ENCODE measurements at places on chromosomes 1 and 21.

GRCh38 chr1:8679929-8680663 lies 137.3 kb downstream of the RERE start:
- DNase-seq, result no peak

DNA sequence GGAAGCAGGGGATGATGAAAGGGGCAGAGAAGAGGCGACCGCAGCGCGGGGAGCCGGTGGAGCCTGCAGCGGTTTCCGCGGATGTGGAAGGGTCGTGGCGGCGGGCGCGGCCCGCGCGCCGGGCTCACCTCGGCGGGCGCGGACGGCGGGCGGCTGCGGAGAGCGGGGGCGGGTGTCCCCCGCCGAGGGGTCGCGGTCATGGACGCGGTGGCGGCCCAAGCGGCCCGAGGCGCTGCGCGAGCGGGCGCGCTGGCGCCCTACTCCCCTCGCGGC lies 572 bp downstream of the LPGAT1 start:
- DNase-seq, result no peak

- DNase-seq, result peak; percentile 89
Measured at GRCh38 chr1:186785503-186785902, 43.2 kb upstream of the PLA2G4A start.

GRCh38 chr1:213680677-213681325 lies 307.0 kb upstream of the PROX1 start:
- DNase-seq, result no peak

GRCh38 chr1:197921235-197922069 lies 4.3 kb downstream of the LHX9 start:
- DNase-seq, result no peak

GRCh38 chr1:91124290-91124985 lies 102.6 kb upstream of the ZNF644 start:
- DNase-seq, result no peak

DNA sequence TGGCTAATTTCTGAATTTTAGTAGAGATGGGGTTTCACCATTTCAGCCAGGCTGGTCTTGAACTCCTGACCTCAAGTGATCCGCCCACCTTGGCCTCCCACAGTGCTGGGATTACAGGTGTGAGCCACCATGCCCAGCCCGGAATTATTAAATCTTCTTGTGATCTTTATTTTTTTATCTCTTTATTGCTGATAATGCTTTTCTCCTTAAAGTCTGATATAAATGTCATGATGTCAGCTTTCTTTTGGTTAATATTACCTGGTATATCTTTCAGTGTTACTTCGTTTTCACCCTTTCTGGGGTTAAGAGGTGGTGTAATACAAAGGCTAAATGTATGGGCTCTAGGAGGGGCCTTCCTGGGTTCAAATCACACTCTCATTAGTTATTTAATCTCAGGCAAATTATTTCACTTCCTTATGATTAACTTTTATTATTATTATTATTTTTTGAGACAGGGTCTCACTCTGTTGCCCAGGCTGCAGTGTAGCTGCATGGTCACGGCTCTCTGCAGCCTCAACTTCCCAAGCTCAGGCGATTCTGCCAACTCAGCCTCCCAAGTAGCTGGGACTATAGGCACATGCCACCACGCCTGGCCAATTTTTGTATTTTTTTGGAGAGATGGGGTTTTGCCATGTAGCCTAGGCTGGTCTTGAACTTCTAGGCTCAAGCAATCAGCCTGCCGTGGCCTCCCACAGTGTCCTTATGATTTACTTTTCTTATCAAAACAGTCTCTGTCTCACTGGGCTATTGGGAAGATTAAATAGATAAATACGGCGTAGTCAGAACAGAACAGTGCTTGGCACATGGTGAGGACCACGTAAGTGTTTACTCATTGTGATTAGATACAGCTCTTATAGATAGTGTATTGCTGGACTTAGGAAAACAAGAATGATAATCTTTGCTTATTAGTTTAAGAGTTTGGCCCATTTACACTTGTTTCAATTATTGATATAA lies 216.5 kb downstream of the URB2 start:
- DNase-seq, result peak; percentile 61

DNA sequence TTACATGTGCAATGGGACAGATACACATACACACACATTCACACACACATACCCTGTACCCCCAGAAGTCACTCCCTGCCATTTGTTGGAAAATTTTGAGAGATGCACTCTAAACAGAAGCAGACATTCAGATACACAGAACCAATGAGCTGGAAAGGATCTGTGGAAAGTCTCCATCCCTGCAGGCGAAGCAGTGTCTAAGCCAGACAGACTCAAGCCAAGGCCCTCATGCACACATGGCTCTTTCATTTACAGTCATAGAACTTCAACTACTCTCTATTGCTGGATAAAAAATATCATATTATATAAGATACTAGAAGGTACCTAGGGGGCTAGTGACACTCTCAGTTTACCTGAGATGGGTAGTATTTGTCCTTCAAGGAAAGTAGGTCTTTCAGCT lies 7.3 kb upstream of the SEC16B start:
- DNase-seq, result no peak

DNA sequence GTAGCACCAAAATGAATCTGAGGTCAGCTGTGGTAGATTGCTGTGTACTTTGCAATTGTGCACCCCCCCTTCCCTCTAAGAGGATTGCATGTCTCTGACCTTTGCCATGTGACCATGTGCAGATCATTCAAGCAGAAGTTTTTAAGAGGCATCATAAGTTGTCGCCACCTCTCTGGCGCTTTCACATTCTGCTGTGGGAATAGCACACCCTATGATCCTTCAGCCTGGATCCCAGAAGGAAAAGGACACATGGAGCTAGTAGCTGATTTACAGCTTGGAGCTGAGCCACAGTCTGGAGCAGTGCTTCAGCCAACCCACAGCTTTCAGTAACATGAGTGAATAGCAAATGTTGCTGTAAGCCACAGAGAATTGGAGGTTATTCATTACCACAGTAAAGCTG lies 158.5 kb downstream of the TSEN15 start:
- peak; percentile 84 for DNase-seq

DNA sequence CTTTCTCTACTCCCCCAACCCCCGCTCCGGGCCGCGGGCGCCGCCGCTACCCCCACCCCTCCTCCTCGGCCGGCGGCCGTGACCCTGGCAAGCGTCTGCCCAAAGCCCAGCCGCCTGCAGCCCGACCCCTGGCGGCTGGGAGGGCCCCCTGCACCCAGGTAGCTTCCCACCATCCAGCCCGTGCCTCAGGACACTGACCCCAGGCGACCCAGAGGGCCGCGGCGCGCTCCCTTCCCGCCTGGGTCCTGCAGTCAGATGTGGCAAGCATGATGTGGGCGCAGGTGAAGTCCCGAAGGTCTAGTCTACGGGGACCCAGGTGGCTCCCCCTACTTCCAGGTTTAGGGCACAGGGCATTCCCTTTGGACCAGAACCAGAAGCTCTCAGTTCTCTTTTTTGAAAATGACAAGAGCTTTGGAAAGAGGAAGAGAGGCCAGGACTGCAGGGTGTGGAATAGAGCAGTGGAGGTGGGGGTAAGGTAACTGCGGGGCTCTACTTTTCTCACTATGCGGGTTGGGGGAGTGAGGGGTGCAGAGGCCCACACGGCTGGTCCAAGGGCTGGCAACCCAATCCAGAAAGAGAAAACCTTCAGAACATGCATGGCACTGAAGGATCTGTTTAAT lies at the start of gene DENND4B:
Gene DENND4B (minus strand): TSS at position 97 of the 620 bp plus-strand sequence. CDS start 2,344 bp downstream, outside the sequence.
- peak; percentile 64 for DNase-seq

GRCh38 chr1:194028002-194028401 lies 841.6 kb upstream of the B3GALT2 start:
- peak; percentile 97 for DNase-seq

- DNase-seq, result no peak
Measured at GRCh38 chr1:239703075-239703474, 316.7 kb downstream of the CHRM3 start.

DNA sequence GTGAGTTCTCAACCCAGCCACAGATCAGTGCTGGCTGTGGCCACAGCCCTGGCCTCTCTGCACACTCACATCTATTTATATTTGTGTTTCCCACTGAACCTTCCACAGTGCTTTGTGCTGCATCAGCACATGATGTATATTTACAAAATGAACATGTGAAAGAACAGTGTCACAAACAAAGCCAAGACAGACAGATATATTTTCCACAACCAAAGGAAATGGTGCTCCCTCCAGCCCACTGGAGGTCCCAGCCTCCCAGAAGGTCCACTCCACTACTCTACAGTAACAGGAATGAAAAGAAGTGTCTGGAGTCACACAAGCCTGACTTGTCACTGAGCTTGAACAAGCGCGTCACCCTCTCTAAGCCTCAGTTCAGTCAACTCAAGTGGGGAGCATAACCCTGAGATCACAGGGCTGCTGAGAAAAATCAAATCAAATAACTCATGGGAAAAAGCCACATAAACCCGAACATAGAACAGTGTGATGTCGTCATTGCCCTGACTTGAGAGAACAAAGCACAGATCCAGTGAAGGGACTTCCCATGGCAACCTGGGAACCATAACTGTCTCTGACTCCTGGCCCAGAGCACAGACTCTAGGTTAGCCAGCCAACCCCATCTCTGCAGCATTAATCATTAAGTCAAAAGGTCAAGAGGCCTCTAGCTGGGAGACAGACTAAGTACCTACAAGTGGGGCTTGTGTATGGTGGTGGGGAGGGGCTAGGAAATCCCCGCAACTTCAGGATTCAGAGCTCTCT lies 121.2 kb downstream of the TRABD2B start:
- peak; percentile 72 for DNase-seq

DNA sequence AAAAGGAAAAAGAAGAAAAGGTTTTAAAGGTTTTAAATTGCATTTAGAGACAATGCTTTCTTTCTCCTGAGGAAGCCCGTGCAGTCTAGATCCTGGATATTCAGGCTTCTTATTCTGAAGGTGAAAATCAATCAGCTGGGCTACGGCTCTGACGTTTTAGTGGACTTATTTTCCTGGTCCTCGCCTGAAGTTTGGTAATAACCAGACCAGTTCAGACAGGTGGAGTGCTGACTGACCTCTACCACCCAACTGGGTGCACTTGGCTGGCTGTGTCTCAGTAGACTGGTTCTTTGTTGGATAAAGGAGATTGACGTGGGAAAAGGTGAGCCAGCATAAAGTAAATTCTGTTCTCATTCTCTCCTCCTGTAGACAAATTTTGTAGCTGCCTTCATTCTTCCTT lies 7.2 kb upstream of the ATP1A1 start:
- no peak for DNase-seq

DNA sequence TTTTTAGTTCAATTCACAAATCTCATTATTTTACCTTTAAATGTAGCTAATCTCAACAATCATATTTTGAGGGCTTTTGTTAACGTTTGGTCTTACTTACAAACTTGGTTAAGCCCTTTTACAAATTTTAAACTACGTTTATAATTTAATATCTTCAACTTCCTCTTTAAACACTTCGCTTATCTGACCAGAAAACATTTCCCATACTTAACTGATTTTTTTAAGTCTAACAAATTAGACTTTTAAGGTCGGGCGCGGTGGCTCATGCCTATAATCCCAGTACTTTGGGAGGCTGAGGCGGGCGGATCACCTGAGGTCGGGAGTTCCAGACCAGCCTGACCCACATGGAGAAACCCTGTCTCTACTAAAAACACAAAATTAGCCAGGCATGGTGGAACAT lies 300.9 kb downstream of the LMX1A start:
- DNase-seq, result no peak

- no peak for DNase-seq
Measured at GRCh38 chr1:161000736-161001480, 20.0 kb downstream of the F11R start.

- peak; percentile 78 for DNase-seq
Measured at GRCh38 chr1:91741301-91741700, 144.7 kb downstream of the TGFBR3 start.

- no peak for DNase-seq
Measured at GRCh38 chr1:157725221-157725577, 24.6 kb upstream of the FCRL3 start.

GRCh38 chr1:56033321-56034037 lies 545.9 kb downstream of the PLPP3 start:
- no peak for DNase-seq

GRCh38 chr1:161299347-161299746 lies 10.4 kb downstream of the MPZ start:
- no peak for DNase-seq

DNA sequence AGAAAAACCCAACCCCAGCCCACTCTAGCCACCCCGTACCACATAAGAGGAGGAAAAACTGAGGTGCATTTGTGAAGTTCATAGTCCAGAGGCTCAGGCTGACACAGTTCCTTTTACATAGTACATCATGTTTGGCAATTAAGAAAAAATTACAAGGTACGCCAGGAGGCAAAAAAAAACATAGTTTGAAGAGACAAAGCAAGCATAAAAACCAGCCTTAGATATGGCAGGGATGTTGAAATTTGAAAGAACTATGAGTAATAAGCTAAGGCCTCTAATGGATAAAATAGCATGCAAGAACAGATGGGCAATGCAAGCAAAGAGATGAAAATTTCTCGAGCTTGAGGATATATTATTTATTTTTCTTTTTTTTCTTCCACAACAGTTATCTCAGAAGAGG lies 31.9 kb downstream of the MIXL1 start:
- peak; percentile 85 for DNase-seq

DNA sequence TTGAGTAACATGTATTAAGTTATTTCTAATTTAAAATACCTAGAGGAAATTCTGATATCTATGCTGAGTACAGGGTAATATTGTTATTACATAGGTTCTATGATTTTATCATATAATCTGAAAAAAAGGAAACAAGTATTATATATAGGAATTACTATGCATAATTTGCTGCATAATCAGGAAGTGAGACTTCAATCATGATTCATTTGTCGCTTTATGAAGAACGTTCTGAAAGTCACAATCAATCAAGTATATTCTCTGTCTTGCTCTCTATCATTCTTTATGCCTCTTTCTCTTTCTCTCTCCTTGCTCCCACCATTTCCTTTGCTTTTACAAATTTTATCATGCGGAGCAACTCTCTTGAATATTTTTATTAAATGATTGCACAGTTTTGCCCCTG lies 1130.3 kb downstream of the PLA2G4A start:
- no peak for DNase-seq

GRCh38 chr1:12341667-12342066 lies 111.8 kb downstream of the VPS13D start:
- DNase-seq, result no peak

- DNase-seq, result no peak
Measured at GRCh38 chr1:30666756-30667273, 56.6 kb downstream of the MATN1 start.

DNA sequence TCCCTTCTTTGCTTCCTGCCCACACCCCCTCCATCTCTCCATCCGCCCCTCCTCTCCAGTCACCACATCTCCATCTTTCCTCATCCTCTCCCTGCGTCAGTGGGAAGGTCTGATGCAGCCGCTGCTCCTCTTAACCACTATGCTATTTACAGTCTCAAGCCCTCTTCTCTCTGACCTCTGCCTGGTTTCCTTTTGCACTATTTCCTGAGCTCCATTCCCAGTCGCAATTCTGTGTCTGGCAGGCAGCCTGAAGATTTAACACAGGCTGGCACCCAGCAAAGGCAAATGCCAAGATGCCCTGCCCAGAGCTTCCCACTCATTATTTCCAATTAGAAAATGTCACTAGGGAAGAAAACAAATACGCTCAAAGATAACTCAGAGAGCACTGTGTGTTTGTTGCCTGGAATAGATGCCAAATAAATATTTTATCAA lies 89.6 kb upstream of the LPGAT1 start:
- DNase-seq, result peak; percentile 88

- DNase-seq, result no peak
Measured at GRCh38 chr1:183365676-183366075, 52.5 kb downstream of the NMNAT2 start.

- DNase-seq, result no peak
Measured at GRCh38 chr21:38286739-38287471, 30.1 kb downstream of the KCNJ15 start.

- DNase-seq, result no peak
Measured at GRCh38 chr1:71269818-71270217, 189.0 kb upstream of the ZRANB2 start.

GRCh38 chr21:37896788-37897187 lies 19.5 kb downstream of the KCNJ6 start:
- no peak for DNase-seq

Measured in amniotic epithelial cell (primary cell).